Ureter (tissue), 1 donor: ENCODE measurements at places on chromosomes 4 and X.
A peak's percentile ranks its signal among the peaks of the same experiment; 100 is the strongest.

DNA sequence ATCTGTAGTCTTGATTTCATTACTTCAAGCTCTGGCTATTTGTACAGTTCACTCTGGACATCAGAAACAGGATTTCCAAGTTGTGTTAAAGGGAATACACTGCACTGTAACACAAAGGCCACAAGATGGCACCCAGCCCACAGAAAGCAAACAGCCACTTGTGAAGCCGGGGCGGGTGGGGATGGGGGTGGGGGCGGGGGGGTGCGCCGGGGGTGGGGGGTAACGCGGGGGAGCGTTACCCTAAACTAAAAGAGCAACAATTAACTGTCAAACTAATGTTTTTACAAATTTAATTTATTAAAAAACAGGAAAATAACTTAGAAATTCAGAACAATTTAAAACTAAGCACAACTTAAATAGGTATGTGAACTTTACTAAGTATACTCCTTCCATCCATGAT lies 27.3 kb downstream of the PRDX4 start:
- DNase-seq, result no peak

DNA sequence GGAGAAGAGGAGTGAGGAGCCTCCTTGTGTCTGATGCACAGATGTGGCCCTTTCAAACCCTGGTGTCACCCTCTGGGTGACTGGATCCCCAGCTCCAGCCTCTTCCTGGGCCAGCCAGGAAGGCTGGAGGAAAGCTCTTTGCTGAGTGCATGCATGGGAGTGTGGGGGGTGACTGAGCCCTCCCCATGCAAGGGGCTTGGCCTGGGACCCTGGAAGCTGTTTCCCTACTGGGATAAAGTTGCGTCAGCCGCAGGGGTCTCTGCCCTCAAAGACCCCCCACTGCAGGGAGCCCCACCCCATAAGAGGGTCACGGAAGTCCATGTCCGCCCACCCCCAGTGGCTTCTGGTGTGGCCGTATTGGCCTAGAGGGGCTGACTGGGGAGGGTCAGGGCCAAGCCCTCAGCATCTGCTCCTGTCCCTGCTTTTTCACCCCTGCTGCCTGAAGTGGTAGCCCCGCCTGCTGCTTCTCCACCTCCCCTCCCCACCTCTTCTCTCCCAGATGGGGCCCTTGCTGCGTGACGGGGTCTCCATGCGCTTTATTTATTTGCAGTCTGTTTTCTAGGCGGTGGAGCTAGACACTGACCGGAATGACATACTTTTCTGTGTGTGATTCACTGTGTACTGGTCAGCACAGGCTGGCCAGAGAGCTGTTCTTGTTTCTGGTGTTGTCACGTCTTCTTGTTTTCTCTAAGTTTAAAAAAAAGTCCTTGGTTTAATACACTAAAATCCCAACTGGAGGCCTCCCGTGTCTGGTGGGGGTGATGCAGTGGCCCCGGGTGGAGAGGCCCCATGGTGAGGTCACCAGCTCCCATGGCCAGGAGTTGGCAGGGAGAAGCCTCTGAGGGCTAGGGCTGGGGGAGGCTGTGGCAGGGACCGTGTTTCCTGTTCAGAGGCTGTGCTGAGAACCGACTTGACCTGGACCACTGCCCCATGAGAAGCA lies 3.6 kb downstream of the SMIM10L2A start:
- DNase-seq, result no peak

- DNase-seq, result peak; percentile 62
Observed at GRCh38 chr4:157992038-157992705, 180.7 kb downstream of the GASK1B start.

DNA sequence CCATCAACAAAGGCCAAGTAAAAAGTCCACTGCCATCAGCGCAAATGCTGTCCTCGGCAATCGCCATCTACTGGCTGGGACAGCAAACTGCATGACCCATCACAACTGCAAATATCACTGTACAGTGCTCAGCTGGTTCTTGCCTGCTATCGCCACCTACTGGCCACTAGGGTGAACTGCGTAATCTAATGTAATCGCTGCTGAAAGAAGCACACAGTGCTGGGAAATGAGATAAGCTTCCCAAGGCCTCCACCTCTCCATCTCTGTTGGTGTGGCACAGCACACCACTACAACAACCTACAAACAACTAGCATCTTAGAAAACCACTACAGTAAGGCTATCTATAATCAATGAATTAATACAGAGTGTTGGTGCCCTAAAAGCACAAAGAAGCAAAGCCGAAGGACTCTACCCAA lies 298.3 kb downstream of the TEX13A start:
- DNase-seq, result peak; percentile 53
